ENCODE measurements at places on chromosomes 16 and 17. TPM values are rescaled to one million over a fixed set of nuclear protein-coding genes. Genes with fewer than 3 reads are reported as not detected.

QPRT gene
- total RNA-seq: 79.5 TPM

TAT gene
- not detected for total RNA-seq

- no peak overlapping the region for H3K4me3 ChIP-seq
- peaks cover 12% of the 10 kb centered on the region for H3K4me1 ChIP-seq
- H3K27ac ChIP-seq: peak overlapping the region; percentile 75
- H3K36me3 ChIP-seq: no peaks in the 10 kb centered on the region
- DNase-seq: no peak
Measured at GRCh38 chr16:55120826-55121225, 190.2 kb downstream of the IRX5 start.

DNA sequence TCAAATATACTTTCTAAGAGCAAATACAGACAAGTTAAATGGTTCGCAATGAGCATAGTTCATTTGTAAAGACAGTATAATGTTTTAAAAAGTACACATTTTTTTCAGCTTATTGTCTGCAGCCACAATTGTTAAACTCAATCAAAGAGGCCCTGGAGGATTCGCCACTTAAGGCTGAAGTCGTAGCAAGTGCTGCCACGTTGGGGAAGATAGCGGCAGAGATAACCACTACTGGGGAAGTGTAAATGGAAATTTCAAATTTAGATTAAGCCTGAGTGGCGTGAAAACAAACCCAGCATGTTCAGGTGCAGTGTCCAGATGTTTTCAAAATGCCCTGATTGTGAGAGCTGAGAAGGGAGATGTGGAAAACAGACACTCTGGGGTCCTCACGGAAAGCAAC is 8.4 kb downstream of the PMP22 start:
- DNase-seq: no peak
- no peak overlapping the region for H3K27ac ChIP-seq
- no peak overlapping the region for H3K4me3 ChIP-seq
- peaks cover 20% of the 10 kb centered on the region for H3K36me3 ChIP-seq
- peaks cover 27% of the 10 kb centered on the region for H3K27me3 ChIP-seq
- H3K4me1 ChIP-seq: peaks cover 27% of the 10 kb centered on the region

GRCh38 chr16:55073830-55074229 is 143.2 kb downstream of the IRX5 start:
- no peaks in the 10 kb centered on the region for H3K27me3 ChIP-seq
- DNase-seq: no peak
- H3K36me3 ChIP-seq: no peaks in the 10 kb centered on the region

- no peaks in the 10 kb centered on the region for H3K4me1 ChIP-seq
- no peak for DNase-seq
- H3K4me3 ChIP-seq: no peak overlapping the region
- H3K36me3 ChIP-seq: no peaks in the 10 kb centered on the region
- peaks cover 11% of the 10 kb centered on the region for H3K27me3 ChIP-seq
Measured at GRCh38 chr17:10357768-10358167, 15.0 kb downstream of the MYH13 start.

- H3K4me3 ChIP-seq: peak within 1 kb of the TSS; percentile 50
- no peak within 1 kb of the TSS for H3K27ac ChIP-seq
- no peaks in the 10 kb centered on the region for H3K36me3 ChIP-seq
- H3K4me1 ChIP-seq: peaks cover 4% of the 10 kb centered on the region
- DNase-seq: peak; percentile 44
Measured at GRCh38 chr17:4498461-4499397, at the start of gene SPNS2. SPNS2 (plus strand) TSS chr17:4498881; CDS start chr17:4499048, 167 bp downstream.

SAMD14 gene
- total RNA-seq: 28.7 TPM

SERPINF2 gene
- 0.19 TPM for total RNA-seq

- H3K27me3 ChIP-seq: peaks cover 87% of the 10 kb centered on the region
- no peak overlapping the region for H3K27ac ChIP-seq
- no peaks in the 10 kb centered on the region for H3K4me1 ChIP-seq
- no peak overlapping the region for H3K4me3 ChIP-seq
- H3K36me3 ChIP-seq: no peaks in the 10 kb centered on the region
Measured at GRCh38 chr17:48213797-48214196, 106.2 kb downstream of the SNX11 start.
